Chondrocyte (in vitro differentiated cells): ENCODE measurements at places on chromosomes 5 and 9. TPM values are rescaled to one million over a fixed set of nuclear protein-coding genes. Genes with fewer than 3 reads are reported as not detected.
A peak's percentile ranks its signal among the peaks of the same experiment; 100 is the strongest.

- peaks cover 17% of the 10 kb centered on the region for H3K27me3 ChIP-seq
- H3K4me1 ChIP-seq, result no peaks in the 10 kb centered on the region
- H3K36me3 ChIP-seq, result peaks cover 1% of the 10 kb centered on the region
- no peak for DNase-seq
- H3K27ac ChIP-seq, result no peak overlapping the region
- H3K4me3 ChIP-seq, result no peak overlapping the region
These were observed 401.0 kb upstream of the SLC24A2 start for GRCh38 chr9:20189871-20190270.

- H3K27me3 ChIP-seq, result no peaks in the 10 kb centered on the region
- peak overlapping the region; percentile 49 for H3K27ac ChIP-seq
- no peak overlapping the region for H3K4me3 ChIP-seq
- DNase-seq, result no peak
- H3K4me1 ChIP-seq, result peaks cover 14% of the 10 kb centered on the region
These were observed 347.3 kb upstream of the ZNF608 start for GRCh38 chr5:125093776-125094175.

- no peaks in the 10 kb centered on the region for H3K36me3 ChIP-seq
- no peaks in the 10 kb centered on the region for H3K27me3 ChIP-seq
- H3K27ac ChIP-seq, result no peak overlapping the region
- no peak for DNase-seq
These were observed 757 bp downstream of the SAPCD2 start for GRCh38 chr9:137069508-137070091.

- H3K36me3 ChIP-seq, result no peaks in the 10 kb centered on the region
- H3K27me3 ChIP-seq, result no peaks in the 10 kb centered on the region
- DNase-seq, result no peak
- no peaks in the 10 kb centered on the region for H3K4me1 ChIP-seq
These were observed 226.3 kb upstream of the ZNF608 start for GRCh38 chr5:124972703-124973102.

DNA sequence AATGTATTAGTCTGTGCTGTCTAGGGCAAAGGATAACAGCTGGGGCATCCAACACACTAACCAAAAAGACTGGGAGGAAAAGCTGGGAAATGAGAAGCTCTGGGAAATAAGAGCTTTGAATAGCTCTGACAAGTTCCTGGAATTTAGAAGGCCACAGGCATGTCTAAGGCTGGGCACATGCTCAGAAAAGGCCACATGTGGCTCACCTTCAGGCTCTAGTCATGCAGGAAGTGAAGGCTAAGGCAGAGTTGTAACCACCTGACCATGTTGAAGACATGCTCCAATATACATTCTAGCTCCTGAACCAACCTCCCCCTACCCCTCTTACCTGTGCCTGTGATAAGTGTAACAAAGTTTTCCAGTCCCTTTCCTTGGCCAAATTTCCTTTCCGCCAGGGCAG is 31.7 kb downstream of the CLTA start:
- no peaks in the 10 kb centered on the region for H3K27me3 ChIP-seq
- H3K27ac ChIP-seq, result no peak overlapping the region
- DNase-seq, result no peak
- peaks cover 7% of the 10 kb centered on the region for H3K4me1 ChIP-seq
- H3K4me3 ChIP-seq, result no peak overlapping the region

DNA sequence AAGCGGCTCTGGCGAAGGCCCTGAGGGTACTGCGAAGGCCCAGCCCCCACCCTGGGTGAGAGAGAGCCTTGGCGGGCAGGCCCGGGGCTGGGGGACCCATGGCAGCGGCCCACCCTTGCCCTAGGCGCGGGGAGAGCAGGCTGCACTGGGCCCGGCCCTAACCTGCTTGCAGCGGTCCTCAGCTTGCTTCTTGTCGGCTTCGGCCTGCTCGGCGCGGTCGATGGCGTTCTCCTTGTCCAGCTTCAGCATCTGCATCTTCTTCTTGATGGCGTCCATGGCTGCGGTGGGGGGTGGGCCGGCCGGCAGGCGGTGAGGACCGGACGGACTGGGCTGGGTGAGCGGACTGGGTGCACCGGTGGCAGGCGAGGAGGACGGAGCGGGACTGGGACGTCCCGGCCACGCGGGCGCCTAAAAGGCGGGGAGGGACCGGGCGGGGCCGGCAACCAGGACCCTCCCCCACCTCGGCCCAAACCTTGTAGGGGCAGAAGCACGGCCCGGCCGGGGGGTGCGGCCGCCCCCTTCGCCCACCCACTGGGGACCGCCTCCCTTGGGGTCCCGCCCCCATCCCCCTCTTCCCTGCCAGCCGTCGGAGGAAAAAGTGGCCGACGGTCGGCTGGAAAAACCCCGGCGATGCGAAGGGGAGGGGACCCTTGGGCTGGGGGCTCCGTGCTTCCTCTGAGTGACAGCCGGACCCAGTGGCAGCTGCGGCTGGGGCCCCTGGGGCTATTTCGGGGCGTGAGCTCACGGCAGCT is at the start of gene TPM2:
TSS of gene TPM2 (minus strand) at position 384 of the 752 bp plus-strand sequence. CDS start at position 276, 108 bp downstream.
- H3K4me3 ChIP-seq, result peak within 1 kb of the TSS; percentile 99
- peaks cover 23% of the 10 kb centered on the region for H3K36me3 ChIP-seq
- no peaks in the 10 kb centered on the region for H3K27me3 ChIP-seq
- peaks cover 55% of the 10 kb centered on the region for H3K4me1 ChIP-seq
- peak; percentile 93 for DNase-seq

DNA sequence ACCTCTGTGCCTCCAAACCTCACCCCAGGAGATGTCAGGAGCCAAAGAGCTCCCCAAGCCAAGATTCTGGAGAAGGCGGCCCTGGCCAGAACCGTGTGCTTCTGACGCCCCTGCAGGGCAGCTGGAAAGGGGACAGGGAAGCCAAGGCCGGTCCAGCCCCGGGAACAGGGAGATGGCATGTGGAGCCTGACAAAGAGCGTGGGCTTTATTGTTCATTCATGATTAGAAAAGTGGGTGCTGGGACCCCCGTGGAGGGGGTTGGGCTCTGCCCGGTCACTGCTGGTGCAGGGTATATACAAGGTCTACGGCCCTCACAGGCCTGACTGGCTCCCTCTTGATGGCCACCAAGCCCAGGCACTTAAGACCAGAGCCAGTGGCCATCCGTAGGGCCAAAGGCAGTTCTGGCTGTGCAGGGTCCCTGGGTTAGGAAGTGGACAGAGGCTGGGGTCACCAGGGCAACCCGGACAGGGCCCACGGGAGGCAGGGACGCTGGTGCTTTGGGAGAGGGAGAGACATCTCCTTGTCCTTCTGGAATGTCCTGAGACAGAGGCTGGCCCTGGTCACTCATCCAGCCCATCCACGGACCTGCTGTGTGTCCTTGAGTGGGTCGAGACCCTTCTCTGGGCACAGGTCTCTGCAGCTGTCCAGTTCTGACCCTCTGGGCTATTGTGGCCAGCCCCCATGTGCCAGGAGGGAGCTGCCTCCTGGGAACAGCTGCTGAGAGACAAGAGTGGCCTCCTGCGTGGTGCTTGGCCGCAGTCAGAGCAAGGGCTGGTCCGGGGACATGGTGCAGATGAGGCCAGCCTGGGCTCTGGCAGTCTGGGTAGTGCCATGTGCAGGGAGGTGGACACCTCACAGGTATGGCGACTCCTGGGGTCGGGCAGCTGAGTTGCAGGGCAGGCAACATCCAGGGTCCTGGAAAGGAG is 12.5 kb downstream of the NINJ1 start:
- no peaks in the 10 kb centered on the region for H3K27me3 ChIP-seq
- H3K4me3 ChIP-seq, result no peak overlapping the region
- no peak overlapping the region for H3K27ac ChIP-seq
- peaks cover 20% of the 10 kb centered on the region for H3K4me1 ChIP-seq

DNA sequence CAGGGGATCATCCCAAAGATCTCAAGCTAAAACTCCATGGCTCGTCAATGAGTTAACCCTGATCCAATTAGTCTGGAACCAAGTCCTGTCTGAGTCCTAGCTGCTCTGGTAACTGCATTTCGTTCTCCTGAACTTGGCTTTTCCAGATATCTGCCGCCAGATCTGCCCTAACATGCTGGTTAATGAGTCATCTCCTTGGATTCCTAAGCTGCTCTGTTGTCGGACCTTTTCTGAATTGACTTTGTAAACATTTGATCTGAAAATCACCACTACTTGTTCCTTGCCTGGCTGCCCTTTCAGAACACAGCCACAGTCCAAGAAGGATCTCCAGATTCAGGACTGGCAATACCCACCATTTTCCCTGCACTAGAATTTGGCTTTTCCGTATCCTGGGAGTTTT is 473.0 kb downstream of the ZSWIM6 start:
- peaks cover 20% of the 10 kb centered on the region for H3K4me1 ChIP-seq
- no peaks in the 10 kb centered on the region for H3K36me3 ChIP-seq
- no peak overlapping the region for H3K4me3 ChIP-seq
- peak overlapping the region; percentile 53 for H3K27ac ChIP-seq
- no peak for DNase-seq

DNA sequence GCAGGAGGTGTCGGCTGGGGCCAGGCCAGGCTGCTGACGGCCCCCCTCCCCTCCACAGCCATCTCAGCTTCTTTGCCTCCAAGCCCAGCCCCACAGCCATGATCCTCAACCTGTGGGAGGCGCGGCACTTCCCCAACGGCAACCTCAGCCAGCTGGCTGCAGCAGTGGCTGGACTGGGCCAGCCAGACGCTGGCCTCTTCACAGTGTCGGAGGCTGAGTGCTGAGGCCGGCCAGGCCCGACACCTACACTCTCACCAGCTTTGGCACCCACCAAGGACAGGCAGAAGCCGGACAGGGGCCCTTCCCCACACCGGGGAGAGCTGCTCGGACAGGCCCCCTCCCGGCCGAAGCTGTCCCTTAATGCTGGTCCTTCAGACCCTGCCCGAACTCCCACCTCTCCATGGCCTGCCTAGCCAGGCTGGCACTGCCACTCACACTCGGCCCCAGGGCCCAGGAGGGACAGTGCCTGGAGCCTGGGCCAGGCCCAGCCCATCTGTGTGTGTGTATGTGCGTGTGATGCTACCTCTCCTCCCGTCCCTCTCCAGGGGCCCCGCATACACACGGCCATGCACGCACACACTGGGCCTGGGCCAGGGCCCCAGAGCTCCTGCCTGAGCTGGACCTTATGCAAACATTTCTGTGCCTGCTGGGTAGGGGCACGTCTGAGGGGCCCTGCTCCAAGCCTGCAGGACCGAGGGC is 19.3 kb downstream of the HK3 start:
- no peaks in the 10 kb centered on the region for H3K36me3 ChIP-seq
- peak; percentile 90 for DNase-seq
- H3K27me3 ChIP-seq, result peaks cover 33% of the 10 kb centered on the region
- peaks cover 6% of the 10 kb centered on the region for H3K4me1 ChIP-seq

Gene FKBP15
- 26.0 to 33.6 TPM (median 27.6 TPM) in 3 replicates for total RNA-seq

Gene TLN1
- 490 to 684 TPM (median 655 TPM) in 3 replicates for total RNA-seq

Gene DNAI1
- total RNA-seq, result 0.25 TPM in 1 of 3 replicates, not detected in the others

Gene SEMA6A
- 3.5 to 4.9 TPM (median 3.9 TPM) in 3 replicates for total RNA-seq
